Forelimb muscle (tissue), 1 donor: ENCODE measurements at places on chromosomes 5 and 9. TPM values are rescaled to one million over a fixed set of nuclear protein-coding genes. Genes with fewer than 3 reads are reported as not detected.

Gene MCIDAS
- polyA plus RNA-seq = not detected

- no peak for DNase-seq
These were observed 75.5 kb downstream of the CSNK1A1 start for GRCh38 chr5:149475777-149476176.

Gene AK6
- polyA plus RNA-seq = 38.0 TPM

DNA sequence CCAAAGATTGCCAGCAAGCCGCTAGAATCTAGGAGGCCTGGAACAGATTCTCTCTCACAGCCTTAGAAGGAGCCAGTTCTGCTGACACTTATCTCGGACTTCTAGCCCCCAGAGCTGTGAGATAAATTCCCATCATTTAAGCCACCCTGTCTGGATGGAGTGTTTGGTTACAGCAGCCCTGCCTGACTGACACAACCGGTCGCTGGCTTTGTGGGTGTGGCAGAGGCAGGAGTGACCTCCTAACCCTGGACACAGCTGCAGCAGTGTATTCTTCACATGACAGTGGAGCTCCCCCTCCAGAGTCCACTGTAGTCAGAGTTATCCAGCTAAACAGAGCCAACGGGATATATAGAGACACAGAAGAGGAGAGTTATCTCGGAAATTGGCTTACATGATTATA, 21.2 kb upstream of the IL17B start:
- peak; percentile 49 for DNase-seq

- DNase-seq = no peak
These were observed at the start of gene PTCH1 for GRCh38 chr9:95516734-95517558. Gene PTCH1 (minus strand): TSS chr9:95516971.

Gene PCA3
- 1.0 TPM for polyA plus RNA-seq

DNA sequence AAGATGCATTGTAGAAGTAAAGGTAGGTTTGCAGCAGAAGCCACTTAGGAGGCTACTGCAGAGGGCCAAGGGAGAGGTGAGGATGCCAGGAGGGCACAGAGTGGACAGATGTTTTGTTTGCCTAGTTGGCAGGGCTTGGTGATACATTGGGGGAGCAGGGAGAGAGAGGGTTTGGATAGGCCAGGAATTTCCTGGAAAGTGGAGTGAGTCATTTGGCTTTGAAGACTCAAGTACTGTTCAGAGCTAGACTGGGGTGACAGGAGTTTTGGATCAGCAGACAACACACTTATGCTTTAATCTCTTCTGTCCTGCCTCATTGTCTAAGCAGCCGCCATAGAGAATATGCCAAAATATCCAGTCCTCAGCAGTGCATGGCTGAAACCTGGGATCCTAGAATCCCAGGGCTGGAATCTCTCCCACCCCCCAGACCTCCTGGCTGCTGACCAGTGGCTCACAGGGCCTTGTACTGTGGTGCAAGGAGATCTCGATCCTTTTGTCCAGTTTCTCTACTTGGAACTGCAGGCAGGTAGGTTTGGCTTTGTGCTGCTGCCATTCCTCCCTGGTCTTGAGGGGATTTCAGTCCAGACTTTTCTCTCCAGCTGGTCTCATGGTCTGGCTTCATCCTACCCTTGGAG, 11.0 kb downstream of the TMEM268 start:
- DNase-seq = no peak
